ENCODE measurements at places on chromosomes 1 and 21.

DNA sequence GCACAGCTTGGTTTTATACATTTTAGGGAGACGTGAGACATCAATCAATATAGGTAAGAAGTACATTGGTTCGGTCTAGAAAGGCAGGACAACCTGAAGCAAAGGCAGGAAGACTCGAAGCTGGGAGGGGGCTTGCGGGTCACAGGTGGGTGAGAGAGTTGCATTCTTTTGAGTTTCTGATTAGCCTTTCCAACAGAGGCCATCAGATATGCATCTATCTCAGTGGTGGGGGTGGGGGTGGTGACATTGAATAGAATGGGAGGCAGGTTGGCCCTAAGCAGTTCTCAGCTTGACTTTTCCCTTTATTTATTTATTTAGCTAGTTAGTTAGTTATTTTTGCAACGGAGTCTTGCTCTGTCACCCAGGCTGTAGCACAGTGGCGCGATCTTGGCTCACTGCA lies 85.6 kb downstream of the WDR4 start:
- DNase-seq, result no peak

- no peak for DNase-seq
Observed at GRCh38 chr1:232891071-232891470, 59.3 kb upstream of the NTPCR start.

GRCh38 chr1:201023920-201024624 lies 558 bp upstream of the KIF21B start:
- DNase-seq, result no peak

- DNase-seq, result no peak
Observed at GRCh38 chr1:36475910-36476604, 6.7 kb downstream of the CSF3R start.

DNA sequence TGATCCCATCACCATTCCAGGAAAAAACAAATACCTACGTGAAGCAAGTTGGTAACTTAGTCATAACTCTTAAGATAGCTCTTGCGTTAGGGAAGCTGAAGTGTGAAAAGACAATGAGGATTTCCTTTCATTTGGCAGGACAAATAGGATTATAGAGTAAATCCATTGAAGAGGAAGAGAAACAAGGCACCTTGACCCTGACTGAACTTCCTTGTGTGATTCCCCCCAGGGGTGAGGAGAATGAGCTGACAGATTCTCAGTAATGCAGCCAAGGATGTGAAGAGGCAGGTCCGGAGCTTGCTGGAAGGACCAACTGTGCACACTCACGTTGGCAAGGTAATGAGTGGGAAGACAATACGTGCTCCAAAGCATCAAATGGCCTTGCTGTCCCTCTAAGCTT lies 55.0 kb upstream of the HMCN1 start:
- no peak for DNase-seq

GRCh38 chr1:70210820-70211219 lies 5.4 kb upstream of the LRRC40 start:
- no peak for DNase-seq

- no peak for DNase-seq
Observed at GRCh38 chr1:203359010-203359571, 8.2 kb upstream of the FMOD start.

DNA sequence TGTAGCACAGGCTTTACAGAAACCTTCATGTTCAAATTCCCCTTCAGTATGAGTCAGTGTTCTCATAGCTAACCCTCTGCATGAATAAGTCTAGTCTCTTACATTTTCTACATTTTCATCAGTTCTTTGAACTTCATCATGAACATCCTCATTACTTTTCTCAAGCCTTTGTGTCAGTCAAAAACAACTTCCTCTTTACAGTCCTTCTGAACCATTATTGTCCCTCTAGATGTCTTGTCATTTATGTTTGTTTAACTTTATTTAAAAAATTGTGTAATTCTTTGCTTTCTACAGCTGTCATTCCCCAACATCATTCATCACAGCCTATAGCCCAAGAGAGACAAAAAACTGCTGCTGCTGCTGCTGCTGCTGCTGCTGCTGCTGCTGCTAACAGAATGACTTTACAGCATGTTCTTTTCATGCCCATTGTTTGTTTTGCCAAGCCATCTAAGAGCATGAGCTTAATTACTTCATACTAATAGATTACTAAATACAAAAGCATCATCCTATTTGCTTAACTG lies 133.1 kb downstream of the LRRC40 start:
- DNase-seq, result no peak

- no peak for DNase-seq
Observed at GRCh38 chr1:17711577-17711910, 43.6 kb upstream of the ACTL8 start.

GRCh38 chr1:15885701-15886610 lies 38.4 kb downstream of the SPEN start:
- DNase-seq, result no peak

DNA sequence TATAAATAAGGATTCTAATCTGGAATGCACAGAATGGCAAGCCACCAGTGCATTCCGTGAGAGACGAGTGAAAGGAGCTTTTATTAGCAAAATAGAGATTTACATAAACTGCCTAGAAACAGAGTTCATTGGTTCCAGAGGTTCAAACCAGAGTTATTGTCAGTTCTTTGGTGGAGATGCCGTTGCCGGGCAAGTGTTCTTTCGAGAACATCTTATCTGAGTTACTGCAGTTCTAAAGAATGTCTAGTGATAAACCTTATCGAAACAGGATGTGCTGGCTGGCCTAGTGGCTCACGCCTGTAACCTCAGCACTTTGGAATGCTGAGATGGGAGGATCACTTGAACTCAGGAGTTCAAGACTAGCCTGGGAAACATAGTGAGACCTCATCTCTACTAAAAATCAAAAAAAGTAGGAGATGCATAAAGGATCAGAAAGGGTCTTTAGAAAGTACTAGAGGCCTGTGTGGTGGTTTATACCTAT lies 19.9 kb upstream of the EVI5 start:
- DNase-seq, result no peak

DNA sequence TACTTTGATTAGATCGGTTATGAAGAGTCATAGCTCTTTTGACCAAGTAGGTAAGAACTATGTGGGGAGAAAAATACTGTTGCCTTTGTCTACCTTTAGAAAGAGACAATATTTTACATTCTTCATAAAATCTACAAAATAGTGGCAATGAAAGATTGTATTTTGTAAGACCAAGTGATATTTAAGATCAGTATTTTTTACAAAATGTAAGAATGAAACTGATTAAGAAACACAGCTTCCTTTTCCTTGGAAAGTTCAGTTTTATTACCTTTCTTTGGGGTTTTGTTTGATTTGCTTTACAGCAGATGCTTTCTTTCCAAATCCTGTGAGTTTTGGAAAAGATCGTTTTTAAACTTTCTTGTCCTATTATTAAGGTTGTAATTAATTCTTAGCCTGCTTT lies 69.8 kb downstream of the SLC35A3 start:
- no peak for DNase-seq

- DNase-seq, result no peak
Observed at GRCh38 chr1:21278860-21279845, 11.1 kb downstream of the ECE1 start.

DNA sequence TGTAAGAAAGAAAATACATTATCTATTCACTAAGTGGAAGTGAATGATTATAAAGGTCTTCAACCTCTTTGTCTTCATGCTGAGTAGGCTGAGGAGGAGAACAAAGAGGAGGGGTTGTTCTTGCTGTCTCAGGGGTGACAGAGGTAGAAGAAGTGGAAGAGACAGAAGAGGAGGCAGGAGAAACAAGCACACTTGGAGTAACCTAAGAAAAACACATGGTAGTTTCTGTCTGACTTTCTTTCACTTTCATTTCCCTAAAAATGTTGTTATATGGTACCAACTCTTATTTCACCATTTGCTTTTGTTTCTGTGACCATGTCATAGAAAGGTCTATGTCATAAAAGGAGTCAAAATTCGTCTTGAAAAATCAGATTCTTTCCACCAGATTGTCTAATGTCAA lies 696.6 kb upstream of the BRINP3 start:
- DNase-seq, result no peak

DNA sequence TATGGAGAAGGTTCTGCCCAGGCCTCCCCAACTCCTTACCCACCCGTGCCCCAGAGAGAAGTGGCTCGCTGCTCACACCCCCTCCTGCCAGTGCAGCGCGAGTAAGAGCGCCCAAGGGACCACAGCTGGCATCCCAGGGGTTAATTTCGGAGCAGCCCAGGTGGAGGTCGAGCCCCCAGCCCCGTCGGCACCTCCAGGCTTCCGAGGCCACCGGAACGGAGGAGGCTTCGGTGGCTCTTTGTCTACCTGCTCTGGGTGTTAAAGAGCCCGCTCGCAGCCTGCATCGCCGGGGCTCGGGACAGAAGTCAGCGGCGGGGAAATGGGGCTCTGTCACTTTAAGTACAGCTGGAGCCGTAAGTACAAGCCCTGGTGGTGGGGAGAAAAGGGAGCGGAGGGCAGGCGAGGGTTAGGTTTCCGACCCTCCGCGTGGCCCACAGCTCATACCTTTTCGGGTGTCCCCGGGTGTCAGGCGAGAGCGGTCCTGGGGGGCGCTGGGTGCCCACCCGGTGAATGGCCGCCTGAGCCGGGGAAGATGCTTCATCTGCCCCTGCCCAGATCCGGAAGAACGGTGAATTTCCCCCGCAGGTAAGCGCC lies 89.4 kb upstream of the IPO9 start:
- DNase-seq, result peak; percentile 38

- DNase-seq, result no peak
Observed at GRCh38 chr1:6241887-6242740, 1.9 kb upstream of the HES3 start.

DNA sequence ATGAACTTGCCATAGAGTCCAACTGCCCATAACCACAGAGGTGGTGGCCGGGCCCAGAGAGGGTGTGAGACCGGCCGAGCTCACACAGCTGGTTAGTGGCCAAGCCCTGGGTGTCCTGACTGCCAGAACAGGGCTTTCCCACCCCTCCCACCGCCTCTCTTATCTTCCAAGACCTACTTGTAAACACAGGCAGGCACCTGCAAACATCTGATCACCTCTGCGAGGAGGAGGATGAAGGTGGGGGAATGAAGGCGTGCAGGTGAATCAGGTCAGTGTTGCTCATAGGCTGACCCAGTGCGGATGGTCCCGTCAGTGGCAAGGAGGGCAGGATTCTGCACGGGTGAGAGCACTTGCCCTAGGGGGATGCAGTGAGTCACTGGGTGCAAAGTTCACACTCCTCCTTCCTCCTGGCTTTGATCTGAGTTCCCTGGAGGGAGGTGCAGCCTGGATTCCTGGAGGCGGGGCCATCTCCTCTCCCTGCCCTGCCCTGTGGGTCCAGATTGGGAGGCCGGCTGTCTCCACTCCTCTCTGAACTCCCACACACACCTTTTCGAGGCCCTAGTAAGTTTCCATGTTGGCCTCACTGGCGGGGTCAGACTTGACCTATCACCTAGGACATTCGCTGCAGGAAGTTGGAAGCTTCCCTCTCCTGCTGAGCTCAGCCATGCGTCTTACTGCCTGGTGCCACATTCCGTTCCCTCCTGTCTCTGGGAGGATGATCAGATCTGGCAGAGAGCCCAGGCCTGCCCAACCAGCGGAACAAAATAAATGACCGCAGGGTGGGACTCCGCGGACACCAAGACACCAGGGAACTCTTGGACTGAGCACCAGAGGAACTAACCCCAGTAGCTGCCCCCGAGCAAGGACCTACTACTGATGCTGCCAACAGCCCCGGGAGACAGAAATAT lies 7.3 kb downstream of the UQCRHL start:
- DNase-seq, result no peak

DNA sequence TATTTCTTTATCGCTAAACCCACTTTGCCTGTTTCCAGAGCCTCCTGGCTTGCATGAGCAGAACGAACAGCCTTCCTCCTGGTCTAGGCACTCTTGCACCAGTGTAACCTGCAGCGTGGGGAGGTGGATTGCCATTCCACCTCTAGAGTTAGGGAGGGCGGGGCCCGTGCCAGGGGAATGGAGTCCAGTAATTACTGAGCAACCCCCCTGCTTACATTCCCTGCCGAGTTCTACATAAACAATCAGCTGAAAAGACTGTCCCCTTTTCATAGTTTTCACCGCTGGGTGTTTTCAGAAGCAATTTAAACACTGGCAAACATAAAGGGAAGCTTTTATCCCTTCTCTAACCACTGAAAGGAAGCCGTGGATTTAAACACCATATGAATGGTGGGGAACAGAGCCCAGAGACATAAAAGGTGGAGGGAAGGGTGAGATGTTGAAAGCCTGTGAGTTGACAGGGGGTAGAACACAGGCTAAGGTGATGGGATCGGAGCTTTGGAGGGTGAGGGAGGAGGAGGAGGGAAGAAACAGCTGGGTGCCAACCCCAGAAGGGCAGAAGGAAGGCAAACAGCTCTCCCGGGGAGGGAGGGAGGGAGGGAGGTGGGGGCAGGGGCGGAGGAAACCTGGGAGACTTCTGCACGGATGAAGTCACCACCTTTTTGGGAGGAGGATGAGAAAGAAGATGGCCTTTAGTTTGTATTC lies 68.0 kb upstream of the WDR26 start:
- no peak for DNase-seq

DNA sequence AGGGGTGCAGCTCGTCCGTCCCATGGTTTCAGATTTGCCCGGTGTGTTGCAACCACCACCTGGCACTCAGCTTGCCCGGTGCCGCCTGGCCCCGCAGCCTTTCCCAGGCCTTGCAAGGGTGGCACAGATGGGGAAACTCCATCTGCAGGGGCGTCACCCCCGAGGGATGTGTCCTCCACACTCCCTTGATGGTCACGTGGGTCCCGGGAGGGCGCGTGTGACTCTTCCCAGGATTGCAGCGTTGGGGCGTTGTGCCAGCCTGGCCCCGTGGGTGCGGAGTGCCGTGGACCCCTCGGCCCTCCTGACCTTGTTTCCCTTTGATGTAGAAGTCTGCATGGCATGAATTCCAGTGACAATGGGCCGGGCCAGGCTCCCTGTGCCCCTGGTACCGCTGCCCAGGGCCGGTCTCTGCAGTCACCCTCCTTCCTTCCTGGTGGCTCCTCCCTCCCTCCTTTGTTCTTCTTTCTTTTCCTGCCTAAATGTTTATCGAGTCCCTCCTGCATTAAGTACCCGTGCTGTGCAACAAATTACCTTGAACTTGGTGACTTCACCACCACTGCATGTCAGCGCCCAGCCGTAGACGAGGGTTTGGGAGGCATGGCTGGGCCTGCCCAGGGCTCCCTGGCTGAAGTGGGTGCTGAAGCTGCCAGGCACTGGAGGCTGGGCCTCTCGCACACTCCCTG lies 22.9 kb downstream of the RRP1 start:
- no peak for DNase-seq

DNA sequence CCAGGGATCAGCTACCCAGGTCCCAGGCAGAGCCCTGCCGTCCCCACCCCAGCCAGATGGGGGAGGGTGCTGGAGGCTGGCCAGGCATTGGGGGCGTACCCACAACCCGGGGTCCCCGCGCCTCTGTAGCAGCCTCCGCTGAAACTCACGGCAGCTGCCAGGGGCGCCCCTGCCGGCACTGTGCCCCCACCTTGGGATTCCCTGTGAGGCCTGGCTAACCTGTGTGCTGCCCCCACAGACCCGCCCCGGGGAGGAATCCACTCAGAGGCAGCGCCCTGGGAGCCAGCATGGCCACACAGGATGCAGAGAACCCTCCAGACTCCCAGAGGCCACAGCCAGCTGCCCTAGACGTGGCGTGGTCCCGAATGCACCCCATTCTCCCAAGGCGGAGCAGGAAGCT lies 3.8 kb downstream of the DVL1 start:
- no peak for DNase-seq

GRCh38 chr1:173270243-173270642 lies 63.1 kb upstream of the TNFSF4 start:
- no peak for DNase-seq

GRCh38 chr1:220307607-220308006 lies 35.4 kb upstream of the RAB3GAP2 start:
- DNase-seq, result no peak

- no peak for DNase-seq
Observed at GRCh38 chr1:47031059-47031458, 7.6 kb downstream of the CYP4X1 start.

- no peak for DNase-seq
Observed at GRCh38 chr1:117060441-117061317, 553 bp downstream of the TTF2 start.
